ENCODE measurements at places on chromosomes 16 and 17.
A peak's percentile ranks its signal among the peaks of the same experiment; 100 is the strongest.

GRCh38 chr17:33438139-33438538 lies 145.0 kb upstream of the ASIC2 start:
- DNase-seq, result no peak

DNA sequence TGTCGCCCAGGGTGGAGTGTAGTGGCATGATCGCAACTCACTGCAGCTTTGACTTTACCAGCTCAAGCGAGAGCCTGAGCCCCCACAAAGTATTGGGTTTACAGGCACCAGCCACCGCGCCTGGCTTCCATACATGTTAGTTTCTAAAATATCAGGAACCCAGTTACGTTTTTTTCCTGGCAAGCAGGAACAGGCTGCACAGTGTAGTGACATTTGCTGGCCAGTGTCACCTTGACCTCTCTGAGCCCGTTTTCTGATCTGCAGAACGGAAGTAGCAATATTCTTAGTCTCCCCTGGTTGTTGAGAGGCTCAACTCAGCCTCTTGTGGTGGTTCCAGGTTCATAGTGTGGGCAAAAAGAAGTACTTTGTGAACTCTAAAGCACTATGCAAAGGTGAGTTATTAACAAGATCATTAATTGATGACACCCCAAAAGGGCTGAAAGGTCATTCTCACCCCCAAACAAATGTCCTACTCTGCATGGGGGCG lies 15.6 kb downstream of the IGF2BP1 start:
- no peak for DNase-seq

- DNase-seq, result no peak
These were observed at the start of gene PIK3R6 for GRCh38 chr17:8867361-8867981. TSS of gene PIK3R6 (minus strand) at chr17:8867674. CDS start at chr17:8849794, 17,880 bp downstream.

GRCh38 chr17:39209317-39210092 lies 9.4 kb downstream of the RPL19 start:
- peak; percentile 40 for DNase-seq

GRCh38 chr17:68204736-68205135 lies 43.1 kb upstream of the AMZ2 start:
- no peak for DNase-seq

GRCh38 chr17:76271669-76272540 lies 6.8 kb downstream of the UBALD2 start:
- peak; percentile 47 for DNase-seq

GRCh38 chr17:6505425-6506142 lies 50.8 kb downstream of the PITPNM3 start:
- DNase-seq, result no peak

DNA sequence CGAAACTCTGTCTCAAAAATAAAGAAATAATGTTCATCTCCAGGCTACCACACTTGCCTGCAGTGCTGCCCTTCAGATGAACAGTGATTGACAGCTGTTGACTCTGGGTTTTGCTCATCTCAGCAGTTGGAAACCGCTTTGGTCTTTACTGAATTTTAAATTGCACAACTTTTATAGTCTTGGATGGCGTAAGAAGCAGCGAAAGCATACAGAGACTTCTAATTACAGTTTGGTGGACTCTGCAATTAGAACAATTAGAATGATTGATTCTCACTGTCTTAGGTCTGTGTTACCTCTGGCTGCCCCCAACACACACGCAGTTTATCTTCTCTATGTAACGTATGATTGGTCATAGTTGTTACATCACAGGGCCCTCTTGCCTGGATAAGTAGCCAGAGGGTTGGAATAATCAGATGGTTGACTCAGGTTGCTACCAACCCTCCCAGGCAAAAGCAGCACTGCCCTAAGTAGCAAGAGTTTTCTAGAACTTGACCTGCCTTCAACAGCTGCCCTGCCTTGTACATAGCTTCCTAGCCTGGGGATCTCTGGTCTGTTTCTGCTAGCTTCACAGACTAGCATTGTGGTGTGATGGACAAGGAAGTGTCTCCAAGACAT lies 1.9 kb upstream of the NAT9 start:
- no peak for DNase-seq

DNA sequence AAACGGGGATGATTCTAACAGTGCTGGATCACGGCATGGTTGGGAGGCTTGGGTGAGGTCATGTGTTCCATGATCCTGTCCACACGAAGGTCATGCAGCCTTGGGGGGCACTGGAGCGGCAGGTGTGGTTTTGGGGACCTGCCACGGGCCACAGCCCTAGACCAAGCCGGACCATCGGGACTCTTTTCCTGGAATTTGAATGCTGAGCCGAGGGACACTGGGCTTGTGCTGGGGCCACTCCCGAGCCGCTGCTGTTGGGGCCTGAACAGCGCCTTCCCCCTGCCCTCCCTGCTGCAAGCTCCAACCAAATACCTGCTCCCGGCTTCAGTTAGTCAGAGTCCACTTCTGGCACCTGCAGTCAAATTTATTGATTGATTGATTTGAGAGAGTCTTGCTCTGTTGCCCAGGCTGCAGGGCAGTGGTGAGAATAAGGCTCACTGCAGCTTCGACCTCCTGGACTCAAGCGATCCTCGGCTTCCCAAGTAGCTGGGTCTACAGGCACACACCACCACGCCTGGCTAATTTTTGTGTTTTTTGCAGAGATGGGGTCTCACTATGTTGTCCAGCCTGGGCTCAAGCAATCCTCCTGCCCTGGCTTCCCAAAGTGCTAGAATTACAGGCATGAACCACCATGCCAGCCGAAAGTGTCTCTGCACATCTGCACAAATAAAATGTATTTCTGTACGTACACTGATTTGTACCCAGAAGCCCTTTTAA lies 37.2 kb upstream of the SLC38A10 start:
- no peak for DNase-seq

DNA sequence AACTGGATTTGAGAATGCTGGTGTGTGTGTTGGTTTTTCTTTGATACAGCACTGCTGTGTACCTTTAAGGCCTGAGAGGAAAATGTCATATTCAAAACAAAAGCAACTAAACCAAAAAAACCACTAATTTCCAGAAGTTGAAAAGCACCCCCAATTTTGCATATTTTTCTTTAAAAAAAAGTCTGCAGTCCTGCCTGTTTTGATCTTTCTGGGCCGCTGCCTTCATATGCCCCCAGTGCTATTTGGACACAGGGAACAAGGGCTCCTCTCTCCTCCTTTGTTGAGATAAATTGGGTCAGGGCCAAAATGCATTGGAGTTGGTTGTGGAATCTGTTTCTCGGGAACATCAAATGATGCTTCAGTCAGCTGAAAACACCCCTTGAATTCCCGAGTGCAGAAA lies 26.9 kb downstream of the GPT2 start:
- DNase-seq, result no peak

DNA sequence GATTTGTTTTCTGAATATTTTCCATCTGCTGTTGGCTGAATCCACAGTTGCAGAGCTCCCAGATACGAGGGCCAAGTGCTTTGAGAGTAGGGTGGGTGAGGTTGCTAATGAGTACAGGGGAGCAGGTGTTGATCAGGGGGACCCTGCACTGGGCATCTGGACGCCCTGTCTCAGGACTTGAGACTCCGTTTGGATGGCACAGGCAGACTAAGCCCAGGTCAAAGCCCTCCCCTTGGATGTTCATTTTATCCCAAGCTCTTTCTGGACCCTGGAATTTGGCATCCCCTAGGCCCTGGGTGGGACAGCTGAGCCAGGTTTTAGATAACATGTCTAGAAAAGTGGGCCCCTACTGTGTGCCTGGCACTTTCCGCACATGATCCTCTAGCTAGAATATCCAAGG lies 12.1 kb downstream of the USP6 start:
- DNase-seq, result no peak

GRCh38 chr17:43915559-43915958 lies 8.2 kb upstream of the MPP2 start:
- no peak for DNase-seq

GRCh38 chr16:65671071-65671470 lies 549.2 kb upstream of the CDH11 start:
- no peak for DNase-seq

- no peak for DNase-seq
These were observed 18.2 kb upstream of the KRT20 start for GRCh38 chr17:40903129-40903847.

DNA sequence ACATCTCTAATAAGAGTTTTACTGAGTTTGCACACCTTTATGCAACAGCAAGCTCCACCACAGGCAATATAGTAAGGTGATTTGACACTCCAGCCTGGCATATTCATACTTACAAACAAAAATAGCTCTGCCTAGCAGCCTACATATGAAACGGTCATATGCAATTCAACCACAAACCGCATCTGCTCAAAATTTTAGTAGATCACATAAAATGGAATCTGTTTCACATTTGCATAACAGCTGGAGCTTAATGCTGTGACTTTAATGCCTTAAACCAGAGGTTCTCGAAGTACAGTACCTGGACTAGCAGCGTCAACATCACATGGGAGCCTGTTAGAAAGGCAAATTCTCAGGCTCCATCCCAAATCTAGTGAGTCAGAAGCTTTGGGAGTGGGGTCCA lies 578.4 kb downstream of the CDH11 start:
- DNase-seq, result no peak

Data from T-helper 1 cell (primary cell).